ENCODE measurements at places on chromosomes 5 and 9.

- no peak overlapping the region for H3K4me3 ChIP-seq
- DNase-seq, result no peak
- H3K36me3 ChIP-seq, result no peaks in the 10 kb centered on the region
These were observed 14.0 kb downstream of the ACTBL2 start for GRCh38 chr5:57468481-57469163.

GRCh38 chr5:108437425-108437824, 55.5 kb upstream of the FBXL17 start:
- no peak overlapping the region for H3K27ac ChIP-seq
- H3K36me3 ChIP-seq, result no peaks in the 10 kb centered on the region
- no peaks in the 10 kb centered on the region for H3K27me3 ChIP-seq
- H3K4me3 ChIP-seq, result no peak overlapping the region
- H3K4me1 ChIP-seq, result no peaks in the 10 kb centered on the region

- no peaks in the 10 kb centered on the region for H3K36me3 ChIP-seq
- no peak overlapping the region for H3K4me3 ChIP-seq
- no peak for DNase-seq
- H3K27me3 ChIP-seq, result no peaks in the 10 kb centered on the region
- H3K4me1 ChIP-seq, result peaks cover 58% of the 10 kb centered on the region
These were observed 43.0 kb upstream of the NEK6 start for GRCh38 chr9:124214596-124215367.

GRCh38 chr9:88749420-88749819, 214.4 kb downstream of the NXNL2 start:
- no peaks in the 10 kb centered on the region for H3K4me1 ChIP-seq
- H3K4me3 ChIP-seq, result no peak overlapping the region
- no peak for DNase-seq
- H3K27me3 ChIP-seq, result no peaks in the 10 kb centered on the region
- no peak overlapping the region for H3K27ac ChIP-seq

All from CD8-positive, alpha-beta memory T cell (primary cell).